ENCODE measurements at places on chromosomes 12 and 14. TPM values are rescaled to one million over a fixed set of nuclear protein-coding genes. Genes with fewer than 3 reads are reported as not detected.

Gene NAV3
- 12.5 TPM for total RNA-seq

Gene DNAL1
- total RNA-seq, result 11.5 TPM

Gene CAMKK2
- total RNA-seq, result 58.2 TPM

Gene OVCH1
- 0.79 TPM for total RNA-seq

Gene SLC8B1
- 26.2 TPM for total RNA-seq

Gene CLEC4C
- total RNA-seq, result not detected

Gene MYO1H
- not detected for total RNA-seq

Gene CCDC198
- not detected for total RNA-seq

Gene NDRG2
- 247 TPM for total RNA-seq

Gene CAPZA3
- not detected for total RNA-seq

Gene PTCSC3
- not detected for total RNA-seq

Gene RILPL1
- total RNA-seq, result 21.9 TPM

Gene SLC4A8
- total RNA-seq, result 0.37 TPM

Gene OTX2
- not detected for total RNA-seq

Gene BTBD7
- total RNA-seq, result 20.5 TPM

Gene PRKD1
- 34.7 TPM for total RNA-seq

Gene ATL1
- total RNA-seq, result 3.6 TPM

Gene ANKRD33
- total RNA-seq, result not detected

Gene KERA
- total RNA-seq, result not detected

Gene AKAP6
- 6.5 TPM for total RNA-seq

Gene FOXG1
- total RNA-seq, result not detected

Gene BEST3
- total RNA-seq, result not detected

Gene C1S
- 612 TPM for total RNA-seq

Gene SLC7A8
- 106 TPM for total RNA-seq

Gene NRIP2
- 4.9 TPM for total RNA-seq

Gene RASAL1
- not detected for total RNA-seq

Gene DYRK2
- 14.9 TPM for total RNA-seq

Gene GPRC5D
- total RNA-seq, result not detected

Gene ADAM20
- 4.1 TPM for total RNA-seq

Gene SMOC1
- 0.60 TPM for total RNA-seq

Gene GLS2
- 0.88 TPM for total RNA-seq

Gene LAG3
- 1.2 TPM for total RNA-seq

Gene RTN1
- 28.6 TPM for total RNA-seq

Gene IFI27L2
- total RNA-seq, result 45.9 TPM

Gene DCAF5
- 58.1 TPM for total RNA-seq

Gene CLEC1B
- not detected for total RNA-seq

Gene EPYC
- total RNA-seq, result not detected

Gene GPR137C
- 0.96 TPM for total RNA-seq

Gene RASSF9
- 2.6 TPM for total RNA-seq

Gene SLC17A8
- total RNA-seq, result not detected

Gene TSPAN19
- total RNA-seq, result not detected

Gene LRRC10
- total RNA-seq, result not detected

Gene C14orf180
- total RNA-seq, result 34.8 TPM

Gene LPAR5
- 6.3 TPM for total RNA-seq

Gene TAMALIN
- 19.0 TPM for total RNA-seq

Gene CCDC175
- not detected for total RNA-seq

Gene ART4
- total RNA-seq, result 1.9 TPM

Gene POC1B
- 20.3 TPM for total RNA-seq

Gene RPL41
- total RNA-seq, result 2,916 TPM

Gene PTGES3
- 87.7 TPM for total RNA-seq

Gene PRH2
- not detected for total RNA-seq

Gene SLC39A5
- total RNA-seq, result not detected
